Sciatic nerve (tissue), 2 donors: ENCODE measurements at places on chromosomes 5 and 9. TPM values are rescaled to one million over a fixed set of nuclear protein-coding genes. Genes with fewer than 3 reads are reported as not detected.
A peak's percentile ranks its signal among the peaks of the same experiment; 100 is the strongest.

DNA sequence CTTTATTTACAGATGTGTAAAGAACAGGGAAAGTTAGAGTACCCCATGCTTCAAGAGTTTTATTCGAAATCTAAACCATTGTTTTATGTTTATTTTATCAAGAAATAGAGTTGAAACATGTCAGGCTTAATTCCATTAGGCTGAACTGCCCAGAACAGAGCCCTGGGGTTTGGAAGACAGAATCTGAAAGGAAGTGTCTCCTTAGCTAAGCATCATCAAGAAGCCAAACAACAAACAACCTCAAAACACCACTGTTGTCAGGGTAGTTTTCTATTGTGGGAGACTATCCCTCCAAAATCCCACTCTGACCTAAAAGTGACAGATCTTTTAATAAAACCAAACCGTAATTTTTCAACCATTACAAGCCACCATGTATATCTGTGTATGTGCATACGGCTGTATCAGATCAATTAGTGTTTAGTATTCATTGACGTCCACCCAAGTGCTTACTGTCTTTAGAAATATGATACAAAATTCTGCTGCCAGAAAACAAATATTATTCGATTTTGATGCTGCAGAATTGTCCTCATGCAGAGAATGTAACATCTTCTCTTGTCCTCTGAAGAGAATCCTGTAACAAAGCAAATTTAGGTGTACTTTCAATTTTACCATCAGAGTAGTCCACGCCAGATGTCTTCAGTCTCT lies 271.9 kb upstream of the TMEM161B start:
- DNase-seq: no peak

- DNase-seq: no peak
Observed at GRCh38 chr9:124017051-124017928, 5.7 kb downstream of the LHX2 start.

DNA sequence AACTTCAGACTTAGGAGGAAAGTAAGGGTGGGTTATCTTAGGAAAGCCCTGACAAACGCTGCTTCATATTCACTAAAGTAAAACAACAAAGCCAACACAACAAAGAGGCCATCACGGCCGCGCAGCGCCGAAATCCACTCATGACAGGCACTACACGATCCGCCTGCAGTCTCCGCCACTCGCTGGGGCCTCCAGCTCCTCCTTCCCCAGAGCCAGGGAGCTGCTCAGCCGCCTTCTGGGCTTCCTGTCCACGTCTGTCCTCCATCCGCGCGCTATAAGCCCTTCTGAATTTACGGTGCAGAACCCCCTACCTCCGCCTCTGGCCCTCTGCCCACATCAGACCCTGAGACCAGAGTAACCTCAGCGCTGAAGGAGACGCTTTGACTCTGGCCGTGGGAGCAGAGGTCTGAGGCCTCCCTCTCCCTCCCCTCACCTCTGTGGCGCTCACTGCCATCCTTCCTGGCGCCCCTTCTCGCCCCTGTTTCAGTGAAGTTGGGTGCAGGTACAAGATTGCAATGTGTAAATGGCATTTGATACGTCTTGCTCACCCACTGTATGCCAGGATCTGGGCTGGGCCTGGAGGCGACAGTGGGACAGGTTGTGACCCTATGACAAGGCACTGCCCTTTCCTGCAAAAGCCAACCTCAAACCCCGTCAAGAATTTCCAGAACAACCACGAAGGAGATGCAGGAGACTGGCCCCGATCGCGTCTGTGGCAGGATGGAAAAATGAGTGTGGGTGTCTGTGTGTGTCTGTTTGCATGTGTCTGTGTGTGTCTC lies 74.9 kb upstream of the PHYKPL start:
- peak; percentile 40 for DNase-seq

DNA sequence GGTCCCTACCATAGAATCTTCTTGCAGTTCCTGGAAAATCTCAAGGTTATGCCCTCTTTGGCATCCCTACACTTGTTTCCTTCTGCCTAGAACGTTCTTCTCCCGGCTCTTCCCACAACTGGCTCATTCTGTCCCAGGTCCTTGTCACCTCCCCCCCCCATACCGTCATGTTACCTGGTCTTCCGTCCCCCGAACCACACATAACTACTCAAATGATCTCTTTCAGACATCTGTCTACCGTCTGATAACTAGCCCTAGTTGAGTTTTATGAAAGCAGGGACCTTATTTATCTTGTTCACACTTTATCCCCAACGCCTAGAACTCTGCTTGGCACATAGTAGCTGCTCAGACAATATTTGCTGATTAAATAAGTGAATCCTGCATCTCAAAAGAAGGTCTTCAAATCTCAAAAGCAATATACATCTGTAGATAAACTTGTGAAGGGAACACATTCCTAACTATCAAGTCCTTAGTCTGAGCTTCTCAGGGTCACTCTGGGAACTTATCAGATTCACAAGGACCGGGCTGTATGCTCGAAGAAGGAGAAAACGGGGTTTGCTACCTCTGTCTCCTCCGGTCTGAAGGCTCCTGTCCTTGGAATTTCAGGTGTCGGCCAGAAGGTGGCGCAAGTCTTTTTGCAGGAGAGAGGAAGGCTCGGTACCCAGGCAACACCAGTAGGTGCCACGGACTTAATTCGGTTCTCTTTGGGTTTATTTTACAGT lies 30.0 kb downstream of the LCP2 start:
- DNase-seq: peak; percentile 90

DNA sequence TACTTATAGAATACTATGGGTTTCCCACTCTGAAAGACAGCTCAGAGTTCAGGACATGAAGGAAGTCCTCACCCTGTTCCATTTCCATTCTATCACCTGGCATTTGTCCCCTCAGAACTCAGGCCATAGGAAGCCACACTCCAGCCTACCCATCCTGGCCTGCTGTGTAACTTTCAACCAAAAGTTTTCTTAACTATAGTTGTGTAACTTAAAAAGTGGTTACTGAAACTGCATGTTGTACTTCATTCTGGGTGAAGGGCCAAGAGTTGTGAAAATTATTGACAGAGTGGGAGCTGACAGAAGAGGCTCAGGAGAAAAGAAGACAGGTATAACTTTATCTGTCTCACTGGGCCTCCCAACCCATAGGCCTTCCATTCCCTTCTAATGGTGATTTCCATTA lies 212.5 kb downstream of the RAB3C start:
- DNase-seq: no peak

DNA sequence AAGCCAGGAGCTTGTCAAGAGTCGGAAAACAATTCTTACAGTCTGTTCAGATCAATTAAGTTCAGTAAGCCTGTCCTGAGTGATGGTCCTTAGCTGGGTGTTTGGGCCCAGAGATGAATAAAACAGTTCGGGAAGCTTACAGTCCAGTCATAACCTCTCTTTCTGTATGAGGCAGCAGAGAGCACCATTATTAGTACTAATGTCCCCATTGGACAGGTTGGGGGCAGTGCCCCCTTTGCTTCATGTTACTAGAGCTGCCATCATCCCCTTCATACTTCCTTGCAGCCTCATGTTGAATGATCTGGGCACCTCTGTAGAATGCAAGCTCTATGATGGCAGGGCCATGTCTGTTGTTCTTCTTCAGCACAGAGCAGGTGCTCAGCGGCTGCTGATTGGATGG lies 9.8 kb downstream of the DOCK2 start:
- DNase-seq: no peak

DNA sequence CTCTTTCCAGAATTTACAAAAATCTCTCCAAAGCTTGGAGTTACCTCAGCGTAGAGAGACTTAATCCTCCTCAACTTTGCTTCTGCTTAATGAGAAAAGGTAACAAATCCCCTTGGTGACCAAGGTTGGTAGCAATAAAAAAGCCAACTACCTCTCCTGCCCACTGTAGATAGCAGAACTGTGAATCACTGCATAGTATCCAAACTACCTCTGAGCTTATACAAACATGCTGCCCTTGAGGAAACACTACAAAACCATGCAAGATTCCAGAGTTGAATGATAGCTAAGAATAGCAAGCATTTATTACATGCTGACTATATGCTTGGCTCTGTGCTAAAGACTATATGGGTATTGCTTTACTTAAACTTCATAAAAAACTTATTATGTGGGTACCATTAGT lies 2.8 kb upstream of the ADAMTS12 start:
- no peak for DNase-seq

GRCh38 chr5:177310757-177311391 lies 824 bp downstream of the MXD3 start:
- DNase-seq: peak; percentile 48

- DNase-seq: no peak
Observed at GRCh38 chr9:78443946-78444345, 147.0 kb downstream of the PSAT1 start.

GRCh38 chr5:54529565-54529964 lies 12.0 kb downstream of the SNX18 start:
- no peak for DNase-seq

GRCh38 chr5:103037673-103038455 lies 82.1 kb downstream of the GIN1 start:
- DNase-seq: no peak

Gene ENTPD8
- total RNA-seq: not detected

Gene IFNA21
- total RNA-seq: not detected

Gene ORM2
- not detected for total RNA-seq

Gene PCDHA7
- total RNA-seq: 0.45 TPM

Gene GABRA1
- not detected for total RNA-seq
